ENCODE measurements at places on chromosomes 2 and 18. TPM values are rescaled to one million over a fixed set of nuclear protein-coding genes. Genes with fewer than 3 reads are reported as not detected.

The SP5 gene
- not detected for total RNA-seq

The RGPD4 gene
- total RNA-seq, result not detected

The RNMT gene
- total RNA-seq, result 20.8 TPM

The MC2R gene
- not detected for total RNA-seq

The BMP10 gene
- not detected for total RNA-seq

The DOK1 gene
- total RNA-seq, result 24.5 TPM

The SPHKAP gene
- 0.40 TPM for total RNA-seq

The ONECUT2 gene
- under 0.01 TPM for total RNA-seq

The ITGAV gene
- total RNA-seq, result 98.4 TPM

The WDR54 gene
- total RNA-seq, result 7.6 TPM

The ANKRD30BL gene
- not detected for total RNA-seq

The DTNA gene
- 264 TPM for total RNA-seq

The CPLX4 gene
- total RNA-seq, result not detected

The CREG2 gene
- not detected for total RNA-seq

The GBX2 gene
- total RNA-seq, result not detected

The C2orf74 gene
- total RNA-seq, result 43.2 TPM

The TUBB8B gene
- not detected for total RNA-seq

The TOGARAM2 gene
- total RNA-seq, result 0.99 TPM

The FAP gene
- 15.4 TPM for total RNA-seq

The SGO2 gene
- total RNA-seq, result 1.9 TPM

The UGT1A6 gene
- not detected for total RNA-seq

The ASB1 gene
- 42.1 TPM for total RNA-seq

The REG1A gene
- not detected for total RNA-seq

The C2orf78 gene
- not detected for total RNA-seq

The SPDYA gene
- 0.58 TPM for total RNA-seq

The TWIST2 gene
- total RNA-seq, result 46.9 TPM

The FMNL2 gene
- total RNA-seq, result 23.7 TPM

The SERPINB3 gene
- not detected for total RNA-seq

The RHOB gene
- total RNA-seq, result 1,532 TPM

The ATP6V1B1 gene
- total RNA-seq, result 1.6 TPM

The GPR45 gene
- not detected for total RNA-seq

The STK39 gene
- total RNA-seq, result 49.1 TPM

The ALMS1 gene
- total RNA-seq, result 31.3 TPM

The NTSR2 gene
- not detected for total RNA-seq

The ANO7 gene
- 0.32 TPM for total RNA-seq

The IL18R1 gene
- 7.5 TPM for total RNA-seq

The CKAP2L gene
- total RNA-seq, result 1.5 TPM

The TTLL4 gene
- 11.3 TPM for total RNA-seq

The ALLC gene
- total RNA-seq, result not detected

The ANTXR1 gene
- total RNA-seq, result 115 TPM

The LYPD6B gene
- total RNA-seq, result not detected

The MAIP1 gene
- 28.1 TPM for total RNA-seq

The NCK2 gene
- total RNA-seq, result 130 TPM

The IL36A gene
- not detected for total RNA-seq

The CFAP210 gene
- not detected for total RNA-seq

The MYOM1 gene
- total RNA-seq, result 13.3 TPM

The MALL gene
- 20.4 TPM for total RNA-seq
